ENCODE measurements at places on chromosomes 16 and 17. TPM values are rescaled to one million over a fixed set of nuclear protein-coding genes. Genes with fewer than 3 reads are reported as not detected.

DNA sequence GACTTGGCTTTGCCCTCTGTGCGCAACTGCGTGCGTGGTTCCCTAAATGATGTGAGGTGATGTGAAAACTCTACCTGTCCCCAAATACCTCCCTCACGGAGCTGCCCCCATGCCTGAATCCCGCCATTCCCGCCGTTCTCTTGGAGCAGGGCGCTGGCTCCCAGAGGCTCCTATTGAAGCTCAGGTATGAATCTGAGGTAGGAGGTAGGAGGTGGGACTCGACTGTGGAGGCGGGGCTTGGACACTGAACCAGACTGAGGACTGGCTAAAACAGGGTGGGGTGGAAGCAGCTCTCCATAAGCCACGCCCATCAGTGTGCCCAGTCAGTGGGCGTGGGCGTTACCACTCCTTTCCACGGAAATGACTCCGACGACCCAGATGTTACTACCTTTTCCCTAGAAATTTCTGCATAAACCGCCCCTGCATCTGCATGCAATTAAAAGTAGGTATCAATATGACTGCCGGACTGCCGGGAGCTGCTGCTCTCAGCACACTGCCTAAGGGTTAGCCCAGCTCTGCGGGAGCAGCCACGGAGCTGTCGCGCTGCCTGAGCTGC lies 41.0 kb downstream of the FOXL1 start:
- DNase-seq = no peak
- H3K4me1 ChIP-seq = no peaks in the 10 kb centered on the region
- H3K27me3 ChIP-seq = peaks cover 96% of the 10 kb centered on the region
- H3K36me3 ChIP-seq = no peaks in the 10 kb centered on the region

GRCh38 chr16:11586378-11586855 lies 302 bp downstream of the LITAF start:
- peak overlapping the region; percentile 89 for H3K4me3 ChIP-seq
- H3K4me1 ChIP-seq = peaks cover 40% of the 10 kb centered on the region
- H3K36me3 ChIP-seq = peaks cover 11% of the 10 kb centered on the region
- no peak for DNase-seq
- no peaks in the 10 kb centered on the region for H3K27me3 ChIP-seq
- H3K27ac ChIP-seq = peak overlapping the region; percentile 54

DNA sequence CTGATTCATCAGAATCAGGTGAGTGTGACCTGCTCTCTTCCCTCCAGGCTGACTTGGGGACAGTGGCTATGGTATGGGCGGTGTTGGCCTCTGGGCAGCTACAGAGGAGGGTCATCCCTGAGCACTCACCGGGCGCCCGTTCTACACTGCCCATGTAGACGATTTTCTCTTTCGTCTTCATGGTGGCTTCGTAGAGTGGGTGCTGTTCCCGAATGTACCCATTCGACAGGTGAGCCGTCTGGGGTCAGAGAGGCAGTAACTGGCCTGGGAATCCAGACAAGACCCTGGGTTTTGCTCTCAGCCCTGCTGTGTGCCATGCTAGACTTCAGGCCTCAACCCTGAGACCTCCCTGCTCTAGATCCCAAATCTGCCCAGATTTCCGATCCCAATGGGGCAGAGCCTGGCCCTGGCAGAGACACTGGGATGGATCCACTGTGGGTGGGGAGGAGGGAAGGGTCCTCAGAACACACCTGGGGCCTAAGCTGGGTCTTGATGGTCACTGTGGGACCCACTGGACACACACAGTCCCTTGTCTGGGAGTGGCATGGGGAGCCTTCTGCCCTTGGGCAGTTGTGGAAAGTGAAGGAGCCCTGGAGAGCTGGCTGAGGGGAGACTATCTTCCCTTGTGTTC lies 13.2 kb downstream of the USP6 start:
- H3K4me3 ChIP-seq = no peak overlapping the region
- H3K36me3 ChIP-seq = no peaks in the 10 kb centered on the region
- H3K27ac ChIP-seq = no peak overlapping the region
- DNase-seq = no peak
- no peaks in the 10 kb centered on the region for H3K4me1 ChIP-seq

The KRT40 gene
- total RNA-seq = not detected

The ZG16 gene
- 0.26 TPM for total RNA-seq

The CHD9 gene
- total RNA-seq = 19.2 TPM
